AG20443 (cell line): ENCODE measurements at places on chromosomes 11 and 22.

DNA sequence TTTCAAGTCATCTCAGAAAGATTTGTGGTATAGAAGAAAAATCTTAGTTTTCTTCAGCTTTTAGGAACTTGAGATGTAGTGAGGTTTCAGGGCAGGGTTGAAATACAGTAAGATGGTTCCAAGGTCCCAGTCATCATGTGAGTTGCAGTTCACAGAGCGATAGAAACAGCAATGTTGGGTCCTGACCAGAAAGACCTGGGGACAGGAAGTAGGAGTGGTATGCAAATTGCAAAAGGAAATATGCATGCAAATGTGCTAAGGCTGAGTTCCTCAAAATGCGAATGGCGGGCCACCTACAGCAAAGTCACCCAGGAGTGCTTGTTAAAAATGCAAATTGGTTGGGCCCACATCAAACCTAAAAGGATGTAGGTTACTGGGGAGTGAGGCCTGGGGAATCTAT, 1032.7 kb upstream of the TENM4 start:
- no peak for DNase-seq

GRCh38 chr11:99973993-99974392, 713.1 kb upstream of the ARHGAP42 start:
- DNase-seq: no peak

GRCh38 chr11:73838443-73839122, 38.1 kb downstream of the COA4 start:
- DNase-seq: peak; percentile 52

DNA sequence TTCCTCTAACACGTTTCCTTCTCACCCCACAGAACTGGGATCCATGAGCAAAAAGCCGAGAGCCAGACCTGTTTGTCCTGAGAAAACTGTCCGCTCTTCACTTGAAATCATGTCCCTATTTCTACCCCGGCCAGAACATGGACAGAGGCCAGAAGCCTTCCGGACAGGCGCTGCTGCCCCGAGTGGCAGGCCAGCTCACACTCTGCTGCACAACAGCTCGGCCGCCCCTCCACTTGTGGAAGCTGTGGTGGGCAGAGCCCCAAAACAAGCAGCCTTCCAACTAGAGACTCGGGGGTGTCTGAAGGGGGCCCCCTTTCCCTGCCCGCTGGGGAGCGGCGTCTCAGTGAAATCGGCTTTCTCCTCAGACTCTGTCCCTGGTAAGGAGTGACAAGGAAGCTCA, 24.0 kb downstream of the CD5 start:
- peak; percentile 37 for DNase-seq

DNA sequence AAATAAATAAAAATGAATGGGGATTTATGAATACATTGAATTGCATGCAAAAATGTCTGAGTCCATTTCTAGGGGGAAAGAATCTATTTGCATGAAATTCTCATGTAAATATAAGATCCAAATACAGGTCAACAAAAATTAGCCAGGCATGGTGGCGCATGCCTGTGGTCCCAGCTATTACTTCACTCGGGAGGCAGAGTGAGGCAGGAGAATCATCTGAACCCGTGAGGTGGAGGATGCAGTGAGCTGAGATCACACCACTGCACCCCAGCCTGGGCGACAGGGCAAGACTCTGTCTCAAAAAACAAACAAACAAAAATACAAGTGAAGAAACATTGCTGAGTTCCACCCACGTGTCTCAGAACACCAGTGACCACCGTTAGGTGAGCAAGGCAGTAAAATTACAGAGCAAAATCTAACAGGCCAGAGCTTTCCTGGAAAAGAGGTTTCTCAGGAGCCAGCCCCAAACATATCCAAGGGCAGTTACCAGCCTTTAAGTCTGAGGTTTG, 17.3 kb downstream of the PACSIN2 start:
- DNase-seq: no peak

DNA sequence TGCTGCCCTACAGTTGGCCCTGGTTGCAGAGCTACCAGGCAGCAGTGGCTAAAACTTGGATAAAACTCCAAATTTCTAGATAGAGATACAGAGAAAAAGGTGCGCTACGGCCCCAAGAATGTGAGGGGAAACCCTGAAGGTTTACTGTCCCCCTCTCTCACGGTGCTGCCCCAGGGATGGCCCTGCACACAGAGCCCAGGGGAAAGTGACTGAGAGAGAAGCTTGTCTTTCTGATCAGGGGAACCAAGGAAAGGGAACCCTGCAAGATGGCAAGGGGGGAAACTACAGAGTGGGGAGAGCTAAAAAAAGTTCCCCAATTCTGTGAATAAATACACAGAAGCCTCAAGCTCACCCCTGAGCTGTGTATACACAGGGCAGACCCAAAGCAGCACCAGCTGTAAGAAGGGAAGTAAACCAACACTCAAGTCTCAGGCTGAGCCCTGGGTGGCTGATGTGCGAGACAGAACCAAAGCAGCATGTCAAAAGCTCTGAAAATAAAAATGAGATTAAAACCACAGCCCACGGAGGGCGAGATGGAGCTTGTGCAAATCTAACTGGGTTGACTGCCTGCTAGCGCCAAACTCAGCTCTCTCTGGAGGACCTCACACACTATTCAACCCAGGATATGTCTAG, 22.1 kb downstream of the GNB1L start:
- DNase-seq: peak; percentile 12

DNA sequence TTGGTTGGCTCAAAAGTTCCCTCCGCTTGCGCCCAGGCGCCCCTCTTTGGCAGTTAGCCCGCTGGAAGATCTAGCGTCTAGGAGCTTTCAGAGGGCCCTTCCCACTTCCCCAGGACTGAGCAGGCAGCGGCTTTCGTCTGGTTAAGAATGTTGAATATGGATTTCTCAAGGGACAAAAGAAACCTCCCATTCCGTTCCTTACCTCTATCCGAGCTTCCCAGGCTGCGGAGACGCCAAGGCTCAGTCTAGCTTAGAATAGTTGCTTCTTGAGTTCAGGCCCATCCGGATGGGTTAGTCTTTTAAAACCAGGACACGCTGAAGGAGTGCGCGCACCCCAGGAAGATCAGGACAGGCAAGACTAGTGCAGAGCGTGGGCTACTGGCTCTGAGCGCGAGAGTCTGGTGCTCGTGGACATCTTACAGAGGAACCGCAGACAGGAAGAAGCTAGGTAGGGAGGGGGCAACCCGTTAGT, 1.6 kb downstream of the NELL1 start:
- DNase-seq: no peak

GRCh38 chr11:35098855-35099254, 40.1 kb upstream of the CD44 start:
- no peak for DNase-seq

DNA sequence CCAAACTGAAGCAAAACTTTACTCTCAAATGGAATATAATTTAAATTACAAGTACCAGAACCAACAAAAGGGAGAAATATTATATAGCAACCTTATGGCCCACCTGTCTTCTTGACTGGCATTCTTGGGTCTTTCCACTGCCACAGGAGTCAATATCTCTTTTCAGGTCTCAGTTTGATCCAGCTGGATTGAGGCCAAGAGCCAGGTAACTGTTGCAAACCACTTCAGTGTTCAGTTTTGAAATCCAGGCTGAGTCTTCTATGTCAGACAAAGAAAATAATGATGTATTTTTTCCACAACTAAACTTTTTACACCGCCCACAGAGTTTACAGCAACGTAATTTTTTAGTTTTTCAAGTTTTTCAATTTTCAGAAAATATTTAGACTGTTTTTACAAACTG, 648 bp downstream of the DLG2 start:
- no peak for DNase-seq

GRCh38 chr22:44658311-44658953, 43.6 kb upstream of the PRR5 start:
- peak; percentile 79 for DNase-seq

DNA sequence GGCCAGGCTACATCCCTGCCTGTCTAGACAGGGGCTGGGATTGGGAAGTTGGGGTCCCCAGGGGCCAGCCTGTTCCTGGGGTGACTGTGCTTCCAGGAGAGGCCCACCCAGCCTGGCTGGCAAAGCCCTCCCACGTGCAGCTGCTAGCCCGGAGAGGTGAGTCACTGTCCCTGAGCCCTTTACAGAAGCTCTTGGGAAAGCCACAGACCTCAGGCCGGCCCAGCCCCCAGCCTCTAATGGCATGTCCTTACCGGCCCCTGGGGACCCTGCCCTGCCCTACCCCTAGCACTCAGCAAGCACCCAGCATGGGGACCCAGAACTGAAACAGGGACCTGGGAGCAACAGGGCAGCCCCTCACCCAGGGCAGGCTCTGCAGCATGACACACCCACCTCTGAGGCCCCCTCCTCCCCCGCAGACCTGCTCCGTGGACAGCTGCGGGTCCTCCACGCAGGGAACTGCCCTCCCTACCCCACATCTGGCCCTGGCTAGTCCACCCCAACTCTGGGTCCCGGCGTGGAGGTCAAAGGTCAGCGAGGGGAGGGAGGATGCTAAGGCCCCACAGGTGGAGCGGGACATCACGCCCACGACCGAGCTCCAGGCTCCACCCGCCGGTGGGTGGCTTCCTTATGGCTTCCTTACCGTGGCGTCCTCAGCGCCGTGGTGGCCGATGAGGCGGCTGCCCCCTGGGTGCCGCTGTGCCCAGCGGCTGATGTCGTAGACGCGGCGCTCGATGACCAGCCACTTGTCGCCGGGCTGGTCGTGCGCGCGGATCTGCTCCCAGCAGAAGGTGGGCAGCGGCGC, 615 bp downstream of the FADS3 start:
- peak; percentile 79 for DNase-seq

DNA sequence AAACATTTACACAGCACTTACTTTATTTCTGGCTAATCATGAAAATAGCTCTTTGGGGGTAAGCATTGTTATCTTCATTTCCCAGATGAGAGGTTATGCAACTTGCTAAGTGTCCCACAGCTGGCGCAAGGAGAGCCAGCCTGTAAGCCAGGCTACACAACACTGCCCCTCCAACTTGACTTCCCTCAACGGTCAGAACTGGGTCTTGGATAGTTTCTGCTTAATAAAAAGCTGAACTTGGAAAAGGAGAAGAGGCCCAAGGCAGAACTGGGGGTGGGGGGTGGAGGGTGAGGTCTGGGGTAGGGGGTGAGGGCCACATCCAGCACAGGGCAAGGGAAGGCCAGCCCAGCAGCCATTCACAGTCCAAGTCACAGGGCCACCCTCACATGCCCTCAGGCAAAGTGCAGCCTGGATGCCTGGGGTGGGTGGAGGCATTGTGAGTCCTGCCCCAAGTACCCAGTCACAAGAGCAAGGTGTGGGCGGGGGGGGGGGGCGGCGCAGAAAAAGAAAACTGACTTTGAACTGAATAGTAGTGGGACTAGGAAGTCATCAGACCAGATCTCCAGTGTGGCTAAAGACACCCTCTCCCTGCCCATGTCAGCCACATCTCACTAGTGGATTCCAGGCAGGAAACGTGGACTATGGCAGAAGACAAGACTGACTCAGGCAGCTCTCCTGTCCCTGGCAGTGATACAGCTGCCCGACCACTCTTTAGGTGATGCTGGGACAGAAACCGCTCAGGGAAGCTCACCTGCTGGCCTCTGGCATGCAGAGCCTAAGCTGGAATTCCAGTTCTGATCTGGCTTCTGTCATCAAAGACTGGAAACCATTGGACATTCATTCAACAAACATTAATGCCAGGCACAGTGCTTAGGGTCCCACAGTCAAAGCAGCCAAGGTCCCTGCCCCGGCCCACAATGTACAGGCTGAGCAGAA, 52.4 kb downstream of the PACSIN2 start:
- DNase-seq: no peak

- DNase-seq: no peak
Observed at GRCh38 chr11:61505640-61506155, 2.9 kb upstream of the LRRC10B start.

- peak; percentile 89 for DNase-seq
Observed at GRCh38 chr11:33802194-33802950, 28.1 kb upstream of the FBXO3 start.

DNA sequence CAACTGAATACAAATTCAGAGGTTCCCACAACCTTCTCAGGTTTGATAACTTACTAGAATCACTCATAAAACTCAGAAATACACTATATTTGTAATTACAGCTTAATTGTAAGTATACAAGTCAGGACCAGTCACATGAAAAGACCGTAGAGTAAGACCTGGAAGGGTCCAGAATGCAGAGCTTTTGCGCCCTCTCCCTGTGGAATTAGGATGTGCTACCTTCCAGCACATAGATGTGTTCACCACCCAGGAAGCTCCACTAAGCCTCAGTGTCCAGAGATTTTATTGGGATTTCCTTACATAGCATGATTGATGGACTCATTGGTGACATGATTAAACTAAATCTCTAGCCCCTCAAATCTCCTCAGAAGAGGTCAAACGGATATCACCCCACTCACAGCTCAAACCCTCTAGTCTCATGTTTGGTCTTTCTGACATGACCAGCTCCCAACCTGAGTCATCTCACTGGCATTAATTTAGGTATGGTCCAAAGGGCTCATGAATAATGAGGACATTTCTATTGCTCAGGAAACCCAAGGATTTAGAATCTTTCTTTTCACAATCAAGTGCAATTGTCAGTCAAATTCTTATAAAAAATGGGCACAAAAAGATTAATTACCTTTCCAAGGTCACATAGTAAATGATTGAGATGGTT, 77.2 kb upstream of the UBASH3B start:
- DNase-seq: no peak

DNA sequence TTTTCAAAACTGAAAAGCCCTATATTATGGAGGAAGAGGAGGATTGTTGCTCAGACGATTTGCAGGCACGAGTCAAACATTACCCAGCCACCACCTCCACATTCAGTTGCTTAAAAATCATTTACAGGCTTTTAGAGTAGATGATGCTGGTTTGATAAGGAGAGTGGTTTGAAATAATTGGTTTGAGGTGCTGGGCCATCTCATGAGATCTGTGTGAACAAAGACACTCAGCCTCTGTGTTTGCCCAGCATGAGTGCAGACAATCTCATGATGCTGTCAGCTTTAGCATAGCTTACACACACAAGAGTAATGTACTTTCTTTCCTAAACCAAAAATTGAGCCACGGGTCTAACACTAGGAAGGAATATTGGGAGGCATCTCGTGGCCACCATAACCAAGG, 4.3 kb downstream of the SLC43A3 start:
- no peak for DNase-seq

DNA sequence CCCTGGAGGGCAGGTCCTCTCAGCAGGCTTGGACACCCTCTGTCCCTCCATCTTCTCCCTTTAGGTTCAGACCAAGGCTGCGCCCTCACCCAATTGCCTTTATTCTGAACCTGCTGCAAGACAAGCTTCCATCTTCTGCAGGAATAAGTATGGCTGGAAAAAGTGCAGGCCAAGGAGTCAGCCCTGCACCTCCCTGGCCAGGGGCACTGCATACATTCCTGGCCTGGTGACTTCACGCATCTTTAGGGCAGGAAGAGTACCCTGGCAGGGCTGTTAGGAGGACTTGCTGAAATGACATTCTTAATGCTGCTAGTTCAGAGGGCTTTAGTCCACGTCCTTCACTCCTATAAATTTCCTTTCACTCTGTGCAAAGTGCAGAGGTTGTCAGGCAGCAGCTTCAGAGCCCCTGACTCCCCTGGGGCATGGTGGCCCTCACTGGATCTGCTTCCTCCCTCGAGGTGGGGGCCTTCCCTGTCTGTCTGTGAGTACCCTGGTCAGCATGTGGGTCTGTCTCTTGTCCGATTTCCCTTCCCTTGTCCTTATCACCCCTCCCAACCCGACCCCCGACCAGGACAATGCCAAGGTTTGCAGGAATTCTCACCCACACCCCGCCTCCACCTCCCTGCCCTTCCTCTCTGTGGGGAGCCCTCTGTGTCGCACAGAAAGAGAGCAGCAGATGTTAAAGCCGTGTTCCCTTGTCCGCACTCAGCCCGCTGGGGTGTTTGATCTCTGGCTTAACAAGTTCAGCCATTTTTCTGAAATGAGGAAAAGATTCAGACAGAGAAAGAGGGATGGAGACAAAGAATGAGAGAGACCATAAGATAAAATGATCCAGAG, 124.5 kb upstream of the SYT13 start:
- DNase-seq: no peak

- no peak for DNase-seq
Observed at GRCh38 chr22:47628477-47629272, 866.2 kb downstream of the TBC1D22A start.

GRCh38 chr11:128621601-128622501, 34.5 kb upstream of the ETS1 start:
- peak; percentile 75 for DNase-seq
